ENCODE measurements at places on chromosomes 5 and 9.

- DNase-seq: no peak
Observed at GRCh38 chr5:176817841-176818377, 7.5 kb downstream of the UNC5A start.

- no peak for DNase-seq
Observed at GRCh38 chr9:132040808-132041207, 38.9 kb downstream of the MED27 start.

DNA sequence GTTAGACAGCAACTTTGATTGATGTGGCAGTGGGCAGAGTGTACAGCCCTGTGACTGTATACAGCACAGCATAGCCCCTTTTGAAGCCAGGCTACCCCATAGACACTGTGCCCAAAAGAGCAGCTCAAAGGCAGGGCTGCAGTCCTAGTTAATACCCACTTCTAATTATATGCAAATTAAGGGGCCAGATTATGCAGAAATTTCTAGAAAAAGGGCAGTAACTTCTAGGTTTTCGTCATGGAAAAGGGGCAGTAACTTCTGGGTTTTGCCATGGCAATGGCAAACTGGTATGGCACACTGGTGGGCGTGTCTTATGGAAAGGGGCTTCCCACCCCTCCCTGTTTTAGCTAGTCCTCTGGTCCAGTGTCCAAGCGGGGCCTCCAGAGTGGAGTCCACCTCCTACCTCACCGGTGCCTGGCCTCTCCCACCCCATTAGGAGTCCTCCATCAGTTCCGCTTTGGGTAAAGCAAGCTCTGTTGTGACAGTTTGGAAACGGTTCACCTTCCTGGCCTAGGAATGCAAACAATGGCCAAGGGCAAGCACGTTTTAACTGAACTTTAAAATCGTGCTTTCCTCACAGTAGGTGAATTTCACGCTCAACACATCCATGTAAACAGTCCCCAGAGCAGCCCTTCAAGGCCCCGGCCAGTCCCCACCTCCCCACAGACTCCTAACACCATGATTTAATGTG lies 5.6 kb downstream of the ADAMTS13 start:
- DNase-seq: no peak

- no peak for DNase-seq
Observed at GRCh38 chr9:15370466-15371447, 51.9 kb upstream of the SNAPC3 start.

DNA sequence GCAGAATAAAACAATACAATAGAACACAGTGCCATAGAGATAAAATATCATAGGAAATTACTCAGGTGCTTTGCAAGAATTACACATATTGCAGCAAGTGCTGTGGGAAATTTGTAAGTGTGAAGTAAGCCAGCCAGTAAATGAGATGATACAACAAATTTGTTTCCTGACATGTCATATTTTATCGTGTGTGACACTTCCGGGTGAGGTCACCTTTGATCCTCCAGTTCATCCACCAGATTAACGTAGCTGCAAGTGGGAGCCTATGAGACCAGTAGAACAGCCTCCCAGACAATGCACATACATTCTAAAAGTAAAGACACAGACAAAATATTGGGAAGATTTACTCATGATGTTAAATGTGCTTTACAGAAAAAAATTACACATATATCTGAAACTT lies 72.2 kb downstream of the PRDM9 start:
- DNase-seq: no peak

DNA sequence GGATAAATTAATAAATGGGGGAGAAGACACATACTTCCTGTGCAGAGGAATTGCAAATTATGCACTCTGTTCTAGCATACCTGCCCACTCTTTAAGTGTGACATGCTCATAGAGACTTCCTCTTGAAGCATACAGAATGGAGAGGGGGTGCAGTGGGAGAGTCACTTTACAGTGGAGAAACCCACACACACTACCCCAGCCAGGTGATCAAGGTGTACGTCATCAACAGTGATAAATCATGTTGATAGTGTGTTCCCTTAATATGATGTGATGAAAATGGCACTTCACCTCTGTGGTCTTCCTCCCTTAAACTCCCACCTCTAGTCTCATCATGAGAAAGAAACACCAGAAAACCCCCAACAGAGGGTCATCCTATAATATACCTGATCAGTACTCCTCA lies 110.0 kb downstream of the SH3GL2 start:
- DNase-seq: no peak

- no peak for DNase-seq
Observed at GRCh38 chr5:139636207-139636792, 11.8 kb upstream of the CXXC5 start.

- no peak for DNase-seq
Observed at GRCh38 chr5:36040651-36041536, 25.8 kb downstream of the UGT3A2 start.

DNA sequence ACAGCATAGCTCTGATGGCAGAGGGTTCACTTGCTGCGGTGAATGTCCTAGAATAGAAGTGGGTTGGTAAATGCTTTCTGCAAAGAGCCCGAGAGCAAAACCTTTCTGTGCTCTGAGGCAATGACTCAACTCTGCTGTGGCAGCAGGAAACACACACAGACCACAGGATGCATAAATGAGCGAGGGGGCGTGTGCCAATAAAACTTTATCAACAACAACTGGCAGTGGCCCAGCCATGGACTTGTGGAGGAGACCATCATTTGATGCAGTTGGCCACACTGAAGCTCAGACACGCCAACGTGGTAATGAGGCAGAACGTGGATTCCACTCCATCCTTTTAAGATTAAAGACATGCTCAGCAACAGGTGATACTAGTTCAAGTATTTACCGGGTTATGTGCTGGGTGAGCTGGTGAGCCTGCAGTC lies 6.8 kb downstream of the MRPL36 start:
- DNase-seq: peak; percentile 73

DNA sequence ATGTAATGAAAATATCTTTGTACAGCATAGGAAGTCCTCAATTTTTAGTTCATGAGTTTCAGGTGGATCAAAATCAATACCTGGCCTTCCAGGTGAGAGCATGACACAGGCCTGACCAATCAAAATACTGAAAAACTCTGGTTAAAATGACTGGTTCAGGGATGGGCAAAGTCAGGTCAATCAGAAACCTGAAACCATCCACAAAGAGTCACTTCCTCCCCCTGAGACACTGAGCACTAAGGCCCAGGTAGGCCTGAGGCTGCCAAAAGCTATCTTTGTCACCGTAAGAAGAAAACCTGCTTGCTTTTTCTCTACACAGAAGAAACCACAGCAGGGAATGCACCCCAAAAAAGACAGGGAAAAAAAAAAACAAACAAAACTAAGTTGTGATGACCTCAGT lies 444.8 kb downstream of the TLR4 start:
- no peak for DNase-seq

DNA sequence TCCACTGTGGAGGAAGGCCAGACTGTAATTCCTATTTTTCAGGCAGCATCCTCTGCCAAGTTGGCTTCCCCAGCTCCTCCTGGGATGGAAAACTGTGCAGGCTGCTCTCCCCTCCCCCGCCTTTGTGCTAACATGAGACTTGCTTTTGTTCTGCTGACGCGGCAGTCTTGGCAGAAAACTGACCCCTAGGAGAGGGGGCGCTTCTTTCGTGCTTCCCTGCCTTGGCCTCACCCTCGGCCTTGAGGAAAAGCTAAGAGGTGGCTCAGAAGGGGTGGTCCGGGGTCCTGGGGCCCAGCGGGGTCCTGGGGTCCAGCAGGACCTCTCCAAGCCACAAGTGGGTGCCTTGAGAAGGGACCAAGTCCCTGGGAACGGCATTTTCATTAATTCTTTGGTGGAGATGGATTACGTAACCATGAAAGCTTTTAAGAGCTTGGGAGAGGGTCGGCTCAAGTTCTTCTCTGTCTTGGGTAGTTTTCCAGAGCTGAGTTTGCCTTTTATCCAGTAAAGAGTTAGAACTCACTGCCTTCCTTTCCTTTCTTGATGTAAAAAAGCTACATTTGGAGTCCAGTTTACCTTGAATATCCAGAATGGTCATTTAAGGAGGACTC lies 51.0 kb downstream of the SH3PXD2B start:
- DNase-seq: no peak

- DNase-seq: no peak
Observed at GRCh38 chr9:129725795-129726251, 27.0 kb downstream of the PTGES start.

DNA sequence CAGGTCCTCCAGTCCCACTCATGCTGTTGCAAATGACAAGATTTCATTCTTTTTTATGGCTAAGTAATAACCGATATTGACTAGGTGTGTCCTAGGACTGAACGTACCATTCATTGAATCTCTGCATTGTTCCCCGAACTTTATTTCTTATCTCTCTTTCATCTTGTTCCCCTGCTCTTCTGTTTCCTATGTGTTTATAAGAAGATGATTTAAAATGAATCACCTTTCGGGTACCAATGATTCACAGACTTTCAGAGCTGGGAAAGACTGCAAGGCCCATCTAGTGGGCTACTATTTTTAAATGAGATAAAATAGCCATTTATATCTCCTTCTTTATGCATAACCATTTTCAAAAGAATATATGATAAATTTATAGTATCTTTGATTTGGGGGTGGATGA lies 133.0 kb downstream of the CDH18 start:
- no peak for DNase-seq

GRCh38 chr5:107876261-107876660 lies 205.5 kb upstream of the EFNA5 start:
- DNase-seq: no peak

Data from SIG-M5 (cell line).